Large intestine (tissue), 12 donors: ENCODE measurements at places on chromosomes 4 and X.

- no peak for DNase-seq
Measured at GRCh38 chrX:19096586-19096985, 25.7 kb downstream of the ADGRG2 start.

GRCh38 chr4:183326853-183327252 is 4.6 kb upstream of the CLDN24 start:
- no peak for DNase-seq

DNA sequence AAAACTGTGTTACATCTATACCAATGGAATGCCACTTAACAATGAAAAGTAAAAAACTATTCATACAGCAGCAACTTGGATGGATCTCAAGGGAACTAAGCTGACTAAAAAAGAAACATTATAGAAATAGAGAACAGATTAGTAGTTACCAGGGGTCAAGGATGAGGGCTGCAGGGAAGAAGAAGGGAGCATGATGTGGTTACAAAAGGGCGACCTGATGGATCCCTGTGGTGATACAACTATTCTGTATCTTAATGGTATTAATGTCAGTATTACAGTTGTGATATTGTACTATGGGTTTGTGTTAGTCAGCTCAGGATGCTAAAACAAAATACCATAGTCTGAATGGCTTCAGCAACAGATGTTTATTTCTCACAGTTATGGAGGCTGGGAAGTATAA is 190.7 kb downstream of the ZNF674 start:
- DNase-seq: no peak

- DNase-seq: peak; percentile 5
Measured at GRCh38 chrX:120559804-120560203, 958 bp downstream of the CUL4B start.

DNA sequence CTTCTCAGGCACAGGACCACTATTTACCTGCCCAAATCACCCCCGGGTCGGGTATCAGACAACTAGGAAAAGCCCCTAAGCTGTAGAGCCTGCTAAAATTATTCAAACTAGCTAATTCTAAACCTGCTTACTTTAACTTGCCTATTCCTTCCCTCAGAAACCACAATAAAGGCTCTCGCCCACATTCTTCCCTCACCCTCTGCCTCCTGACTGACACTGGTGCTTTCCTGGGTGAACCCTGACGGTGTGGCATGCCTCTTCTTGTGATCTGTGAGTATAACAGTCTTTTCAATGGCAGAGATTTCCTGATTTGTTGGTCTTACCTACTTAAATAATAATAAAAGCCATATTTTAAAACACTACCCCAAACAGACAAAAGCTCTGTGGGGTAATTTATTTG is 242.1 kb upstream of the ZCCHC13 start:
- DNase-seq: no peak

DNA sequence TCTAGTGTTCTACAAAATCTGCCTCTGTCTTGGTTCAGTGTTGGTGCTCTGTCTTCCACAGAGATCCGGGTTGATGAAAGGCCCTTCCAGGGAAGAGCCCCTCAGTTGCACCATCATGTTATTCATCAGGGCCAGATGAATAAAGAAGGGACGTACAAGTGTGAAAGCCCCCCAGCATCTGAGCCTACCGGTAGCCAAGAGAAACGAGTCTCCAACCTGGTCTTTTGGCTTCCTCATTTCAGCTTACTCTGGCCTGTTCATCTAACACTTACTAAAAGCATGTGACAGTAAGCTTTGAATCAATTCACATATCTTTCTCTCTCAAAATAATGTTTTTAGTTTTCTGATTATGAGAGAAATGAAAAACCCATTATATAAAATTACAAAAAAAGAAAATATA is 19.2 kb downstream of the MEPE start:
- no peak for DNase-seq

DNA sequence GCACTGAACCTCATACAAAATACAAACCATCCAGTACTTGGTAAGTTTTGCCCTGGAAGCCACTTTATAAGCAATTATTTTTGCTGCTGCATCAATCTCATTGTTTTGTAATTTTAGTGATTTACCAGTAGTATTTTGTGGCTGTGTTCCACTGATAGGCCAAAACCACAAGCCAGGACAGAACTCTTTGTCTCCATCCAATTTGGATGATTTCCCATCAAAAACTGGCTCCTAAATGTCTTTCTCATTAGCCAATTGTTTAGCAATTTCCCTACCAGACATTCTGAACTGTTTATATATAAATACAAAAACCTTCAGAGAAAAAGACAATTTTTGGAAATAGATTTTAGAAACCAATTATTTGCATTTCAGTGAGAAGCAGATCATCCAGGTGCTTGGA is 4.4 kb downstream of the GSPT2 start:
- DNase-seq: no peak

DNA sequence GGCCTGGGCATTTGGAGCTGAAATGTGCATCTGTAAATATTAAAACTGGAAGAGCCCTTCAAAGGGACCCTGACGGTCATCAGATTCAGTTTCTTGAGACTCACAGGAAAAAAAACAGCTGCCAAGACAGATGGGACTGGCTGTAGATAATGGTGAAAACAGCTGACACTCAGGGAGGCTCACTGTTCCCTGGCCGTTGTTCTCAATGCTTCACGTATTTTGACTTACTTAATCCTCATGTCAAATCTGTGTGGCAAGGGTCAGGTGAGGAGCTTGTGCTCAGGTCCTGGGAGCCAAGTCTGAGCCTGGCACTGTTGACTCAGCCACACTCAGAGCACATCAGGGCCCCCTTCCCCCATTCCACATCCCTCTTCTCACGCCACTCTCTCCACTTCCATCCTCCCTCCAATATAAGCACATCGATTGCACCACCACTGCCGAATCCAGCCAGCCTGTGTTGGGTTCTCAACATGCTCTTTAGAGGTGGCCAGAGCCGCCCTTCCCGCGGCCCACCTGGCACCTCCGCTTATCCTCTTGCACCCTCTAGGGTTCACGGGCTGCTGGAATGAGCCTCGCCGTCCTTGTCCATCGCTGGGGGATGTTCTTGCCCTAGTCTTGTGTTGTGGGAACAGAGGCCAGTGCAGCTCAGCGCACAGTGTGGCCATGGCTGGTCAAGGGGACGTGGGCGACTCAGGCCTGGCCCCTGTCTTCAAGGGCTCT is 40.1 kb downstream of the EVC start:
- DNase-seq: no peak

DNA sequence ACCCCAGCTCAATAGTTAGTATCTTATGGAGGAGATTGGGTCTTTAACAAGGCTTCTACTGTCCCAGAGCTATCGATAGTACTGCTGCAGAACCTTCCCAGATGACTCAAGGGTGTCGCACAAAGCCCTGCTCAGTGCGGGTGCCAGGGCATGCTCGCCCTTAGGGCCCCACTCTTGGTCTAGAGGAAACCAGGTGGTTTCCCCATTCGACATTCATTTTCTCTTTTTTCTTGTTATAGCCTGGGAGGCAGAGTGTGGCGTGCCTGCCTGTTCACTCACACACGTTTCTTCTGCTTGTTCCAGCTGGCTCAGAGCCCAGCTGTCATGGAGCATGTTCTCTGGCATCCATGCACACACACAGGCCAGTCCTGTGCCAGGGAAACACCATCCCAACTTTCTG is 144.5 kb downstream of the SMIM20 start:
- no peak for DNase-seq

- DNase-seq: no peak
Measured at GRCh38 chrX:15358533-15358932, 23.2 kb upstream of the PIGA start.

GRCh38 chr4:151429957-151430570 is 21.1 kb downstream of the FHIP1A start:
- DNase-seq: no peak

GRCh38 chr4:6449335-6449734 is 23.1 kb downstream of the PPP2R2C start:
- DNase-seq: no peak
